ENCODE measurements at places on chromosomes 12 and 14. TPM values are rescaled to one million over a fixed set of nuclear protein-coding genes. Genes with fewer than 3 reads are reported as not detected.

DNA sequence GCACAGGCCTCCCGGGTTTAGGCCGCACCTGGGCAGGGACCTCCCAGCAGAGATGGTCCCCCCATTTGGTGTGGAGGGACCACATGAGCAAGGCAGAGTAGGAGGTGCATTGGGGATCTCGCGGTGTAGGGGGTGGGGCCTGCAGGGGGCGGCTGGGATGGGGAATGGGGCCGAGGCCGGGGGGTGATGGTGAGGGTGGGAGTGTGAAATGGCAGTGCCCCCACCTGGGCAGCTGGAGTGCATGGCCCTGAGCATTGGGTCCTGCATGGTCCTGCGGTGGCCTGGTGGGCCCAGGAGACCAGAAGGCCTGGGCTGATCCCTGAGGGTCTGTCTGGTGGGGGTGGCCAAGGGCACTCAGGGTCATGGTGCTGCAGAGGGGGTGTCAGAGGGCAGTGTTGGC, 111.8 kb downstream of the KIF26A start:
- no peaks in the 10 kb centered on the region for H3K4me1 ChIP-seq
- H3K27ac ChIP-seq: no peak overlapping the region
- H3K27me3 ChIP-seq: no peaks in the 10 kb centered on the region

The INSM2 gene
- not detected for total RNA-seq

DNA sequence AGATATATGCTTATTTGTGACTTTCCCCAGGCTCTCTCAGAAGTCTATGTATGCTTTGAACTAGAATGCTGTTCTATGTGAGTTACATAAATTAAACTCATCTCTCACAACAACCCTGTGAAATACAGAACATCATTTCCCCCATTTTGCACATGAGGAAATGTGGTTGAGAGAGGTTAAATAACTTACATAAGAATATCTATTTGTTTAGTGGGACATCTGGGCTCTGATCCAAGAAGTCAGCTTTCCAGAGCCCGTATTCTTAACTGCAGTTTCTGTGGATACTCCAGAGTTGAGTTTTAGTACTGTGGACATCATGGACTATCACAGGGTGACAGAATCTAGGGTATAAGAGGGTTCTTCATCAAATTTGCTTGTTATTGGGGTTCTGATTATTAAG, 242.5 kb upstream of the ARHGAP5 start:
- no peak for DNase-seq
- H3K27me3 ChIP-seq: no peaks in the 10 kb centered on the region
- H3K27ac ChIP-seq: no peak overlapping the region
- peaks cover 7% of the 10 kb centered on the region for H3K4me1 ChIP-seq

GRCh38 chr14:68571928-68572525, 220.8 kb downstream of the ZFP36L1 start:
- no peak for DNase-seq
- H3K4me3 ChIP-seq: no peak overlapping the region
- H3K4me1 ChIP-seq: peaks cover 21% of the 10 kb centered on the region
- H3K36me3 ChIP-seq: no peaks in the 10 kb centered on the region
- no peaks in the 10 kb centered on the region for H3K27me3 ChIP-seq

The DPPA3 gene
- total RNA-seq: 0.23 TPM

DNA sequence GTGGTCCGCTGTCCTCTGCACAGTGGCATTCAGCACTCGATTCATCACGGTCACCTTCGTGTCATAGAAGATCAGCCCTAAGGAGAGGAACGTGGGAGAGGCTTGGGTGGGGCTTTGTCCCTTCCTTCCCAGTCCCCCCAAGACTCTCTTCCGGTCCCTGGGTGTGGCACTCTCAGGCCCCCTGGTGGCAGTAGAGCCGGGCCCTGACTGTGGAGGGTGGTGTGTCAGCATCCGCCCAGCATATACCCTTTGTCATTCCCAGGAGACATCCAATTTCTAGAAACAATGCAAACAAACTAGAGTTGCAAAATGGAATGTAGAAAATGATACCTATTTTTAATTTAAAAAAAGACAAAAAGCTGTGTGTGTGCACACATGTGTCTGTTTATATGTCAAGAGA, 45.0 kb downstream of the TRAFD1 start:
- H3K27ac ChIP-seq: no peak overlapping the region
- no peaks in the 10 kb centered on the region for H3K4me1 ChIP-seq
- no peaks in the 10 kb centered on the region for H3K27me3 ChIP-seq
- no peaks in the 10 kb centered on the region for H3K36me3 ChIP-seq

Measured in hepatocyte (in vitro differentiated cells).